CD4-positive, alpha-beta T cell treated with Interleukin-6 at 100 ng/mL for 8 hours (primary cell): ENCODE measurements at places on chromosomes 13 and 19.

GRCh38 chr19:7729831-7730285 is 2.1 kb downstream of the CLEC4G start:
- DNase-seq, result no peak

GRCh38 chr13:85575110-85575509 is 224.1 kb downstream of the SLITRK6 start:
- DNase-seq, result no peak

DNA sequence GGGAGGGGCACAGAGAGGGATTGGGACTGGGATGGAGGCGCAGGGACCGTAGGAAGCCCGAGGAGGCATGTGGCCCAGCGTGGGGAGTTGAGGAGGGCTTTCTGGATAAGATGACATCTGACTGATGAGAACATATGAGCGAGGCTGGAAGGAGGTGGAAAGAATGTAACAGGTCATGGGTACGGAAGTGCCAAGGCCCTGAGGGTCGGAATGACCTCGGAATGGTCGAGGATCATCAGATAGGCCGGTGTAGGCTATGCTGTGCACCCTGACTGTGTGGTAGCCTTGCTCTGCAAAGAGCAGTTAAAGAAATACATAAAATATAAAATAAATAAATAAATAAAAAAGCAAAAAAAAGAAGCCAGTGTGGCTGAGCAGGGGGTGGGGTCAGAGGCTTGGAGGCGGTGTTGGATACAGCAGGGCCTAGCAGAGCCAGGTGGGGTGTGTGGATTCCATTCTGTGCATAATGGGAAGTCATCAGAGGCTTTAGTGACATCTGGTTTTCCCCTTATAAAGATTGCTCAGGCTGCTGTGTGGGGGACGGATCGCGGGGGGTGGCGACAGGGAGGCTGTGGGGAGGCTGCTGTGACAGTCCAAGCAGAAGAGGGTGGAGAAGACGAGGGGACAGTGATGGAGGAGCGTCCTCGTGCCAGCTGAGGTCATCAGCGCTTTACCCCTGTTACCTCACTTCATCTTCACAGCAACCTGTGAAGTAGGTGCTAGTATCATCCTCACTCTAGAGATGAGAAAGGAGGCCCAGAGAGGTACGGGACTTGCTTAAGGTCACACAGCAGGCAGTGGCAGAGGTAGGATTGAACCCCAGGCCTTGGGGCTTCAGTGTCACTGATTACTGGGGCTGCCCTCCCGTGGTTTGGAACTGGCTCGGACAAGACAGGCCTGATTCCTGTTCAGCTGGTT is 5.0 kb downstream of the PAK4 start:
- no peak for DNase-seq

- DNase-seq, result no peak
These were observed 4.5 kb upstream of the ZNF554 start for GRCh38 chr19:2815191-2815614.

DNA sequence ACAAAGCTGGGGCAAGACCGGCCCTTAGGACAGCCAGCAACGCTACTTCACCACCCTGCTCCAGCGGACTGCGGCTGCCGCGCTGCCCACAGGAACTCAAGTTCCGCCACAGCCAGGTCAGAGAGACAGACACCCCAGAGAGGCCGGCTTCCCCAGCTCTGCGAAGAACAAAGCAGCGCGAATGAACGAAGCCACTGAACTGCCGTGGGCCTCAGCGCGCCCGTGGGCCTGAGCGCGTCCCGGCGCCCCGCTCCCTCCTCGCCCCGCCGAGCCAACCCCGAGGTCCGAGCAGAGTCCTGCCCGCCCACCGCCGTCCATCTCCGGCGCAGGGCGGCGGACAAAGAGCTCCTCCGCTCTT is 158.4 kb downstream of the RNF17 start:
- no peak for DNase-seq
